Left renal cortex interstitium (tissue), 4 donors: ENCODE measurements at places on chromosomes 3 and 15. TPM values are rescaled to one million over a fixed set of nuclear protein-coding genes. Genes with fewer than 3 reads are reported as not detected.

DNA sequence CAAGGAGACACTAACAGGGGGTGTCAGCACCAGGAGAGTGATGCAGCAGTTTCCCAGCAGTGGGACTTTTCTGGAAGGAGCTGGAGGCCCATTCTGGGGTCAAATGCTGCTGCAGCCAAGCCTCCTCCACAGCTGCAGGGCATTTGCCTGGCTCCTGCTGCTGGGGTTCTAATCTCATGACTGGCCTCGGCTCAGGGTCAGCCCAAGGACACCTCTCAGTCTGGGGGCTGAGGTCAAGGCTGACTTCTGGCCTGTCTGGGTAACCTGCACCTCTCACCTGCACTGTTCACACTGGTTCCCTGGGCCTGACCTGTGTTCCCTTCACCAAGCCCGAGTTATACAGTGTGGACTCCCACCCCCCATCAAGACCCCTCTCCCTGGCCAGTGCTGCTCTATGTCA is 10.4 kb upstream of the C15orf39 start:
- no peak for DNase-seq

- no peak for DNase-seq
Observed at GRCh38 chr15:37204692-37205091, 104.3 kb upstream of the MEIS2 start.

- DNase-seq = no peak
Observed at GRCh38 chr3:192122832-192123594, 604.3 kb downstream of the FGF12 start.

ZBTB47 gene
- 14.1 TPM for polyA plus RNA-seq

DNA sequence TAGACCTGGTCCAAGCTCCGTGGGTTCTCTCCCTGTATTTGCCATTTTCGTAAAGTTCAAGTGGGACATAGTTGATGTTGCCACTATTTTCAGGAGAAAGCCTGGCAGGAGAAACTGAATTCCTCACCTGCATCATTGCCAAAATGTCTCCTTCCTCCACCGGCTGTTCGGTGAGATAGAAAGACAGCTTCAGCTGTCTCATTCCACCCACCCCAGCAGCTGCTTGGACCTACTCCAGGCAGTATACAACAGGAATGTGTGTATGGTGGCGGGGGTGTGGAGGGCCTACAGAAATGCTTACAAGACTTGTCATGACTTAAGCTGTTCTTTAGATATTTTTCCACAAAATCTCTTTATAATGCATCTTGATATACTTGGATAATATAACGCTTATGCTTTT is 132.7 kb upstream of the RAP2B start:
- DNase-seq = no peak

RETNLB gene
- polyA plus RNA-seq = not detected

GRCh38 chr3:55252921-55253320 is 234.2 kb downstream of the WNT5A start:
- DNase-seq = no peak

GRCh38 chr3:15982667-15983196 is 185.0 kb upstream of the ANKRD28 start:
- no peak for DNase-seq

DNA sequence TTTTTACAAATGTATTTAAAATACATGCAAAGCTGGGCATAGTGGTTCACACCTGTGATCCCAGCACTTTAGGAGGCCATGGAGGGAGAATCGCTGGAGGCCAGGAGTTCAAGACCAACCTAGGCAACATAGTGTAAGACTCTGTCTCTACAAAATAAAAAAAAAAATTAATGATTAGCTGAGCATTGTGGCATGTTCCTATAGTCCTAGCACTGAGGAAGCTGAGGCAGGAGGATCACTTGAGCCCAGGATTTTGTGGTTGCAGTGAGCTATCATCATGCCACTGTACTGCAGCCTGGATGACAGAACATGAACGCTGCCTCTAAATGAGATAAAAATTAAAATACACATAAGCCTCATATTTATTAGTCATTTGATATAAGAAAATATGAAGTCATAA is 142.8 kb downstream of the TCF12 start:
- no peak for DNase-seq

DNA sequence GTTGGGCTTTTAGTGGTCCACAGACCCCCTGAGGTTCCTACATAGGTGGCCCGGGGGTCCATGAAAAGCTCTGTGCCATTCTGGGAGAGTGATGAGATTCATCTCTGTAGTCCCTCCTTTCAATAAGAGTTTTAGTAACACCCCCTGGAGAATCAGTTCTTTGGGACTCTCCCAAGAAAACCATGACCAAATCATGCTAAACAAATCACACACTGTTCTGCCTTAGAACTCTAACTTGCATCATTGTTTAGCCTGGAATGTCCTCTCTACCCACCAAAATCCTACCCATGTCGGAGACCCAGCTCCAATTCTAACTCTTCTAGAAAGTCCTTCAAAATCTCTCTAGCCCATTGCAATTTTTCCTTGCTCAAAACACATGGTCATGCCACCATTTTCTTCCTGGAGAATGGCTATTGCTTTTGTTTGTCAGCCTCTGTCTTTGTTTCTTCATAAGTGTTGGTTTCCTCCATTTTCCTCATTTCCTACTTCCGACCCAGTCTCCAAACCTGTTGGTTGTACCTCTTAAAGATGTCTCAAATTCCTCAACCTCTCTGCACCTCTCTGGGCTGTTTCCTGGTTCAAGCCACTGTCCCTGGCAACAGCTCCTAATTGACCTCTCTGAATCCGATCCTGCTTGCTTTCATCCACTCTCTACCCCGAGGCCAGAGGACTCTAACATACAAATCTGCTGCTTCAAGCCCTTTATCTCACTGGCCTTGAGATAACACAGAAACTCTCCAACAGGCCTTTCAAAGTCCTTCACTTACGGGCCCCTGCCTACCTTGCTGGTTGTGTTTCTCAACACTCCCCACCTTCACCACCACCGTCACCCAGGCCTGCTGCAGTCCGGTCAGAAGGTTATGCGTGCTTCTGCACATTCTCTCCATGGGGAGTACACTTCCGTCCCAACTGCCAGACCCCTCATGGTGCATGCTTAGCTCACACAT is 23.7 kb downstream of the CYP19A1 start:
- no peak for DNase-seq

DNA sequence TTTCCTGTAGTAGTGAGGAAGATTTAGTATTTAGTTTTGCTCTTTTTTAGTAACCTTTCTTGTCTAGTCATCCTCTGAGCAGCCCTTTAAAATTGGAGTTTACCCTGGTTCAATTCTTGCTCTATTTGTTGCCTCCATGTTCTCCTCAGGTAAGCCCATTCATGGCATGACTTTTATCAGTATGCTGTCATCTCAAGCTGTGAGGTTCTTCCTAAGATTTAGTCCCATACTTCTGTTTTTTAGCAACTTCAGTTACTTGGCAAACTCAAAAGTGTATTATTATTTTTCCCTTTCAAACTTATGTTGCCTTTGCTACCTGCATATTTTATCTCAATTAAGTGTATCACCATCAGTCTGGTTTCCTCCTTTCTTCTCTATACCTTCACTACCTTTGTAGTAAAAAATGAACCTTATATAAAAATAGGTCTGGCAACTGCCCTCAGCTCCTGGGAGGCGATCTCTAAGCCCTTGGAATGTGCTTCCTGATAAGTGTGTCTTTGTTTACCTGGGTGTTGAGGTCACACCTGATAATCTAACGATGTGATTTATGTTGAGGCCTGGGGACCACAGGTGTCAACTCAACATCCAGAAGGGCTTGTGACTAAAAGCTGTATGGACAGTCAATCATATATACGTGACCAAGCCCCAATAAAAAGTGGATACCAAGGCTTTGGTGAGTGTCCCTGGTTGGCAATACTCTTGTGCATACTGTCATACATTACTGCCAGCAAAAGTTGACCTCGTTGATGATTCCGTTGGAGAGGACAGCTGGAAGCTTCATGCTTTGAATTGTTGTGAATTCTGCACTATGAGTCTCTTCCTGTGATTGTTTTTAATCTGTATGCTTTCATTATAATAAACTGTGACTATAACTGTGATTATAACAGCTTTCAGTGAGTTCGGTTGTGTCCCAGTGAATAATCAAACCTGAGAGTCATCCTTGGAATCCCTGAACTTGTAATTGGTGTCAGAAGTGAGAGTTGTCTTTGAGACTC is 3.9 kb downstream of the NSUN3 start:
- no peak for DNase-seq

DNA sequence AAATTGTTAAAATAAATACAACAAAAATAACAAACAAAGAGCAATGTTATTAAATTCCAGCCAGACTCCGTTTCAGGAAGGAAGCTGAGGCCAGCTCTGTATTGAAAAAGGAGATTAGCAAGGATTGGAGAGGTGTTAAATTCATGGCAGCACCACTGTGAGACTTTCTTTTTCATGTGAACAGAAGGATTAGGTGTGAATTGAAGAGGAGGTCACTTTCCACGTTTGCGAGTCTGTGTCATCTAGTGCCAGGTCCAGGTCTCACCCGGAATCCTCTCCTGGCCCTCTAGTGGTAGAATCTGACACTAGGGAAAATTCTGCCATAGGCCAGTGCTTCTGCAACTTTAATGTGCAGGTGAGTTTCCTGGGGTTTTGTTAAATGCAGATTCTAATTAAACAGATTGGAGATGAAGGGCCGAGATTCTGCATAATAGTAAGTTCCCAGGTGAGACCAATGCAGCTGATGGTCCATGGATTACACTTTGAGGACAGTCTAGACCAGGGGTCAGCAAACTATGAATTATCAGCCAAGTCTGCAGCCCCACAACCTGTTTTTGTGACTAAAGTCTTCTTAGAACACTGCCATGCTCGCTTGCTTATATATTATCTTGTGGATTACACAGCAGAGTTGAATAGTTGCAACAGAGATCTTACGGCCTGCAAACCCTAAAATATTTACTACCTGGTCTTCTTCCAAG is 9.2 kb upstream of the SLC6A1 start:
- DNase-seq = no peak

UROC1 gene
- 0.13 TPM for polyA plus RNA-seq

DNA sequence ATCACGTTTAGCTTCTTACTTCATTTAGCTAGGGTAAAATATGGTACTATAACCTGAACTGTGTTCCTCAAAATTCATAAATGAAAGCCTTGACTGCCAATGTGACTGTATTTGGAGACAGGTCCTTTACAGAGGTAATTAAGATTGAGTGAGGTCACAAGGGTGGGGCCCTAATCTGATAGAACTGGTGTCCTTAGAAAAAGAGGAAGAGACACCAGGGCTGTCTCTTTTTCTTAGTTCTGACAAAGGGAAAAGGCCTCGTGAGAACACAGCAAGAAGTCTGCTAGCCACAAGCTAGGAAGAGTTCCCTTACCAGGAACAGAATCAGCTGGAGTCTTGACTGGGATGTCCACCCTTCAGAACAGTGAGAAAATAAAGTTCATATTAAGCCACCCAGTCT is 162.7 kb downstream of the GMNC start:
- no peak for DNase-seq

TRIM42 gene
- polyA plus RNA-seq = not detected

ADGRG7 gene
- 0.05 TPM for polyA plus RNA-seq

DNA sequence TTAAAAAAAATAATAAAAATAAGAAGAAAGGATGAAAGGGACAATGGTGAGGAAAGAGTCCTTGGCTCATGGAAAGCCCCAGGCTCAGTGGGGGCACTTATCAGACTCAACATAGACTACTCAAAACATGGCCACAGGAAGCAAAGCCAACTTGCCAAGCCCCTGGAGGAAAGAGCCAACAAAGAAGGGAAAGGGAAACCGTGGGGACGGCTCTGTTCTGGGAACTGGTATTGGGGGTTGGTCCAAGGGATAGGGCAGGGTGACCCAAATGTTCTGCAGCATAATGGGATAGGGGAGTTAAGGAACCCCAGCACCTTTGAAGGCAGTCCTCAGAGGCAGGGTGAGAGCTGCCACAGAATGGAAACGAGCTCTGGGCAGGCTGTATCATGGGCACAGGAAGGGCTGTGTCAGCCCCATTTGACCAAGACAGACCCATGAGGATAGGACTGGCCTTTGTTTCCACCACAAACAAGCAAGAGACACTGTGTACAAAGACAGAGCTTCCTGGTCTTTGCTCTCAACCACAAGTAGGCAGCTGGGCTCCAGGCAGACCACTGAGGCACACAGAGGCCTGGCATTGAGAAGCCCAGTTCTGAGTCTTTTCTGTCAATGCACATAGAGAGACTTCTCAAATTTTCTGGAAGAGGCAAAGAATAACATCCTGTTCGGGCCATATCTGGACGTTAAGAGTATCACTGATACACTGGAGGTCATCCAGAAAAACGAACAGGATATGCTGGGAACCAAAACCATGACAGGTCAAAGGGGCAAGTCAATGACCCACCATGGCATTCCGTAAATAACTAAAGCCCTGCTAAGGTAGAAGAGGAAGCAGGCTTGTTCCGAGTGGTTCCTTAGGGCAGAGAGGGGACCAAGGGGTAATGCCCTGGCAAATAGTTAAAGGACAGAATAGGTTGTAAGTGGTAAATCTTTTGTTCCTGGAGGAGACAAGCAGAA is 10.6 kb upstream of the SEMA7A start:
- DNase-seq = no peak

- DNase-seq = no peak
Observed at GRCh38 chr3:81216192-81216591, 545.3 kb downstream of the GBE1 start.

DNA sequence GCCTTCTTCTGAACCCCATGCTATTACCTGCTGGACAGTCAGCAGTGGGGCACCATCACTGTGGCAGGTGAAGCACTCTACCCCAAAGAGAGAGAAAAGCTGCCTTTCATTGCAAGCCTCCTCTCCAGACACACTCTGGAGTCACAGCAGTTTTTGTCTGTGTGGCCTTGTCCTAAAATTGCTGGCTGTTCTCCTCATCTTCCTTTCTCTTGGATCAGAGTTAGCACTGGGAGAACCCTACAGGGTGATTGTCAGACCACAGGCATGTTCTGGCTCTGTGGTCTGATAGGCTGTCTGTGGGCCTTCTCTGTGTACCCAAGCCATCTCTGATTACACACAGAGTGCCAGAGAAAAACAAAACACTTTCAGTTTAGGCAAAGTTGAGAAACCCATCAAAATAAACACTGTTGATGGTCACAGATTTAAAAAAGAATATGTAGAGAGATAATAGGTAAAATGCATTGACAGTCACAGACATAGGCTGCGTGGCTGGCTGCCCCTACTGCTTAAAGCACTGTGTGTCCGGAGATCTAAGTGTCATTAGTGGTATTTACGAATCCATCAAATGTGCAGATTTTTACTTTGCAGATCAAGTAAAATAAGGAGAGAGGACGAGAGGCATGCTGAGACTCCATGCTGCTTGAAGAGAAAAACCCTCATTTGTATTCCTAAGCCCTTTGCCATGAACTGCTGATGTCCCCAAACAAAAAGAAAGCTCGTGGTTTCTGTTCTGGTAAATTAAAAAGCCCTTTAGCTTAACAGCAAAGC is 689.9 kb downstream of the TUSC7 start:
- no peak for DNase-seq

GRCh38 chr15:39127151-39127790 is 453.6 kb upstream of the THBS1 start:
- DNase-seq = no peak

GRCh38 chr15:88738796-88739195 is 64.4 kb upstream of the ACAN start:
- no peak for DNase-seq
